ENCODE measurements at places on chromosomes 7 and 10.

GRCh38 chr10:80279146-80279545 lies 10.3 kb downstream of the MAT1A start:
- DNase-seq, result no peak

- no peak for DNase-seq
Measured at GRCh38 chr10:5944389-5945189, 32.8 kb downstream of the IL15RA start.

GRCh38 chr7:155066417-155066950 lies 3.6 kb upstream of the HTR5A start:
- no peak for DNase-seq

GRCh38 chr7:99197498-99197897 lies 10.4 kb downstream of the KPNA7 start:
- DNase-seq, result no peak

DNA sequence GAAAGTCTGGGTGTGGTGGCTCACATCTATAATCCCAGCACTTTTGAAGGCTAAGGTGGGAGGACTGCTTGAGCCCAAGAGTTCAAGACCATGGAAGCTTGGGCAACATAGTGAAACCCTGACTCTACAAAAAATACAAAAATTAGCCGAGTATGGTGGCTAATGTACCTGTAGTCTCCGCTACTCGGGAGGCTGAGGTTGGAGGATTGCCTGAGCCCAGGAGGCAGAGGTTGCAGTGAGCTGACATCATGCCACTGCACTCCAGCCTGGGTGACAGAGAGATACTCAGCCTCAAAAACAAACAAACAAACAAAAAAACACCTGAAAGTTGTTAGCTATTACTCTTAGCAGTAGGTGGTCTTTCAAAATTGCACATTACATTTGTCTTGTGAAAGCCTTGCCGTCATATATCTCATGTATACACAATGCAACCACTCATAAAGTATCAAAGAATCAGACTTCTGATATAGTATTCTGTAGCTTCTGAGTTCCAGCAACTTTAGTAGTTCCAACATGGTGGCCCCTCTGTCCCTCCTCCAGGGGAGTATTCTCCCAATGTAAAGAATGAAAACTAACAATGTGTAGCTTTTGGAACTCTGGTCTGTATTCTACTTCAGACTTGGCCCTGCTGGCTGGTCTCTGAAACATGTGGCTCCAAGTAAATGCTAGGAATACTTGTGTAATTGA lies 101.5 kb downstream of the ZNF92 start:
- no peak for DNase-seq

DNA sequence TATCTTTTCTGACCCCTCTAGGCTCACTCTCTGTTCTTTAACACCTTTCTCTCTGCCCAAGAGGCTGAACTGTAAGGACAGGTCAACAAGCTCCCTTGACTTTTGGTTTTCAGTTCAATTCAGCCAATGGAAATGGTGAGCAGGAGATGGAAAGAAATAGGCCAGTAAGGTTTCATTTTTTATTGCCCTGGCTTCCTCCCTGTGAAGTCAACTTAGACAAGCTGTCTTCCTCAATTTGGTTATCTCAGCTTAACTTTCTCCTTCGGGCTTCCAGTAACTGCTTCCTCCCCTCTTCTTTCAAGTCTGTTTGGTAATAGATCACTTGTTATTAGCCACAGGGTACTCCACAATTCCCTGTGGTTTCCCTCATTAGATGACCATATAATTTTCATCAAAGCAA lies 19.7 kb downstream of the LIPK start:
- no peak for DNase-seq

GRCh38 chr7:26891400-26892350 lies 27.3 kb upstream of the SKAP2 start:
- no peak for DNase-seq

GRCh38 chr10:127029061-127029460 lies 123.8 kb downstream of the DOCK1 start:
- DNase-seq, result no peak

- DNase-seq, result no peak
Measured at GRCh38 chr10:36266923-36267322, 624.8 kb upstream of the FZD8 start.

GRCh38 chr7:111006691-111007090 lies 84.2 kb upstream of the LRRN3 start:
- DNase-seq, result no peak

GRCh38 chr10:34281661-34282582 lies 533.2 kb downstream of the PARD3 start:
- DNase-seq, result no peak

DNA sequence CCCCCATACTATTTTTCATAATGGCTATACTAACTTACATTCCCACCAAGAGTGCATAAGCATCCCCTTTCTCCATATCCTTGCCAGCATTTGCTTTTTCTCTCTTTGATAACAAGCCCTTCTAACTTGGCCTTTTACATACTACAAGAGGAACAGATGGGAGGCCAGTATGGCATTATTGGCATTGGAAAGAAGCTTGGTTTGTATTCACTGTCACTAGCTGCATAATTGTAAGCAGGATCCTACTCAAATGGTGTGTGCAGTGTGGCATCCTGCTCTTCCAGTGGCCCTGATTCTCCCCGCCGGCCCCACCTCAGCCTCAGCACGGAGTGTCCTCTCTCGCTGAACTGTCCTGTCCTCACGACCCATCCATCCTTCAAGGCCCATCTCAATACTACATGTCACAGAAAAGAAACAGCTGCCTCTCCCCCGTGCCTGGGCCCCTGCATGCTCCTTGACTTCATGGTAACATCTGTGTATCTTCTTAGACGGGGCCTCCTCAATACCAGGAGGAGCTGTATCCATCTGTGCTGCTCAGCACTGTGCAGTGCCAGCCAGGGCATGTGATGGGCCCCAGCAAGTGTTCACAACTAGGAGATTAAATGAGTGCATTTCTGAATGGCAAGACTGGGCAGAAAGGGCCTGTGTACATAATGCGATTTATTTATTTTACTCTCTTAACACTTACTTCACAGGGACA lies 205.2 kb downstream of the COBL start:
- no peak for DNase-seq

- no peak for DNase-seq
Measured at GRCh38 chr10:103632247-103632642, 138.7 kb downstream of the NEURL1 start.

DNA sequence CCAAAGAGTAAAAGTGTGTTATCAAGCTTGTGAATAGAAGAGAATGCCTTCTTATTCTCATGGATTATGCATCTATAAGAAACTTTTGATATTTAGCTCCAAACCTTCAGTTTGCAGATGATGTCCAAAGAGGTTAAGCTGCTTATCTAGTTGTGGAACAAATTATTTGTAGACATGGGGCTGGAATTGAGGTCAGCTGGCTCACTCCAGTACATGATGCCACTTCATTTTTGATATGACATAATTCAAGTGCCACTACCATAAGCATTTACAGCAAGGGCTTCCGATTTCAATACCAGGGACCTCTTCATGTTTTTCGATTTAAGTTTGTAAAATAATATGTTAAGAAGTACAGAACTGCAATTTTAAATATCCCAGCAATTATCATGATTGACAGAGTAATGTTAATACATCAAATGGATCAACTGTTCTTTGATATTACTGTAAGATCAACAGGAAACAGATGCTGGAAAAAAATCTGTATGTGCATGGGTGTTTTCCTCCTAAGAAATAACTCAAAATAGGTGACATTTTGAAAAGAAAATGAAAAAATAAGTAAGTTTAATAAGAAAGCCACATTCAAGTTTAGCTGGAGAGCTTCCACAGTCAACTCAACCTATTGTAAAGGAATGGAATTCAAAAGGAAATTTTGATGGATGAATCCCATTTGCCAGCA lies 12.7 kb downstream of the FAM3C start:
- no peak for DNase-seq

DNA sequence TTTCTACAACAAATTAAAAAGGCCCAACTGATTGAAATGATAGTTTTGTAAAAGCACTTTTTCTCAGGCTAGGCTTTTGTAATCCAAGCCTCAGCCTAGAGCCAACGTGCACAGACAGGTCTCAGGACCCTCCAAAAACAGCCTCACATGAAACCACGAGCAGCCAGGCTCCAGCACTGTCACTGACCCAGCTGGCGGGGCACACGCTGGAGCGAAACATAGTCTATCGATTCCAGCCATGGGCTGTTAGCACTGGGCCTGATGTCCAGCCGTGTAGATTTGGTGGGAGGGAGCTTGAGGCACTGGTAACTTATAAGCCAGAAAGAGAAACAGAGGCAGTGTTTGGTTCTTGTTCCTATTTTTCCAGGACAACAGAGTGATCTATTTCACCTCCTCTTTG lies 104.5 kb downstream of the EBF3 start:
- DNase-seq, result no peak

DNA sequence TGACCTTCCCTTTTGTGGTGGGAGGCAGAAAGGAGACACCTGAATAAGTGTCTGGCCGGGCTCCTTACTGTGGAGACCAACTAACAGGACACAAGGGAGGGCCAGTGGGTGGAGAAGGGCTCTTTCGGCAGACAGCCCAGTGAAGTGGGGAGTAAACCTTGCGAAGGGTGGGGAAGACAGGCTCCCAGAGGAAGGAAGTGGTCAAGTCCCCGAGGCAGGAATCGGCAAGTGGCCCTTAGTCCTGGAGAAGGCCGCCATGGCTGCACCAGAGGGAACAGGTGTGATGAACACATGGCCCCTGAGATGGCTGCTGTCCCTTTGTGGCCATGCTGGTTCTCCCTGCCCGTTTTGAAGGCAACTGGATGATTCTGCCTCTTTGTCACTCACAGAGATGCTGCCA lies 187.2 kb upstream of the IGFBP3 start:
- no peak for DNase-seq

DNA sequence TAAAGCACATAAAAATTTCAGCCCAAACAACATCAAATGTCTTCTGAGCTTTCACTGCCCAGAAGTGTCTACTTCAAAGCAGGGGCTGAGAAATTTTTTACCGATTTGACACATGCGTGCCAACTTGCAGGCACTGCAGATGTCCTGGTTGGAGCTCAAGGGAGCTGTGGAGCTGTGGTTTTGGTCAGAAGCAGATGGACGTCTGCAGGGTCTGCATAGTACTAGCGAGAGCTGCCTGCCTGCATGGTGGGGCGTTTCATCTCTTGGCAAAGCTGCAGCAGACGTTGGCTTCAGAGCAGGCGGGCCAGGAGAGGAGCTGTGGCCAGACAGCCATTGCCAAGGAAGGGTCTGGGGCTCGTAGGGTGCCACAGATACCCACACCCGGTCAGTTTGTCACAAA lies 296.7 kb downstream of the GLRX3 start:
- DNase-seq, result no peak

- no peak for DNase-seq
Measured at GRCh38 chr7:136034132-136034531, 57.0 kb upstream of the MTPN start.

GRCh38 chr10:14124941-14125340 lies 205.8 kb downstream of the FRMD4A start:
- DNase-seq, result no peak

DNA sequence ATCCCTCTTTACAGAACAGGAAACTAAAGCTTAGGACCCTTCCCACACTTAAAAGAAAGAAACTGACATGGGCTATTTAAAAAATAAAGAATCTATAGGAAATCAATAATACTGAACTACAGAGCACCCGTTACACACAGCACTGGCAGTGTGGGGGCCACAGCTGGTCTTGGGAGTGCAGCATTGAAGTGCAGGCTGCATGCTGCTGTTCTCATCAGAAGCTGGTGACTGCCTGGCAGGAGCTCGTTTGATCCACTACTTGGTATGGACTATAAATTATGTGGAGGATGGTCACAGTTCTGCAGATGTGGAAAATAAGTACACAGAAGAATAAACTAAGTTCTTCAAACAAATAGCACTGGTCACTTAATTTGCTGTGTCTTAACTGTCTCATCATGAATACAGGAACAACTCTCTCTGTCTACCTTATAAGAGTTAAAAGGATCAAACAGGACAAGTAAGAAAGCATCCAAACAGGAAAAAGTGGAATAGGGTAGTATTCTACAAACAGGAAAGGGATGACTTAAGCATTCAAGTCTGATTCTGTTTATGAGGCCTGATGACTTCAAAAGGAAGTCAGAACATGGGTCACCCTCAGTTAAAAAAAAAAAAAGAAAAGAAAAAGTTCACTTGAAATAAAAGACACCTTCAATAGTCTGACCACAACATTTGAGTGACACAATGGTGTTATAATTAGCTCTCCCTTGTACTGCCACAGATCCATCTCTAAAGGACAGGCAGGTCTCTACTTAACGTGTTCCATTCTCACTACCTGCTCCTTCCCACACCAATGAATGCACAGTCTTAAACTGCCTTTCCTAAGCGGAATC lies 21.0 kb downstream of the DOCK4 start:
- DNase-seq, result no peak

DNA sequence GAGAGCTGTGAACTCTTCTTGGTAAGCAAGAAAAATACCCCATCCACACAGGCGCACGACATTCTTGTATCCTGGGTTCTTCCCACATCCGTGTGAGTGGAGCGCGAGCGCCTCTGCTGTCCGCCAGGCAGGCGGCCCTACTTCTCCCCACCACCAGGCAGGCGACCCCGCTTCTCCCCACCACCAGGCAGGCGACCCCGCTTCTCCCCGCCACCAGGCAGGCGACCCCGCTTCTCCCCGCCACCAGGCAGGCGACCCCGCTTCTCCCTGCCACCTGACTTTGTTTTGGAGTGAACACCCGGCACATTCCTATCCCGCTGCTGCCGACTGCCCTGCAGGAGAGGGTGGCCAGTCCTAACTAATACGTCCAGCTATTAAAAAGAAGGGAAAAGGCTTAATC lies 120.8 kb downstream of the NT5C2 start:
- no peak for DNase-seq

DNA sequence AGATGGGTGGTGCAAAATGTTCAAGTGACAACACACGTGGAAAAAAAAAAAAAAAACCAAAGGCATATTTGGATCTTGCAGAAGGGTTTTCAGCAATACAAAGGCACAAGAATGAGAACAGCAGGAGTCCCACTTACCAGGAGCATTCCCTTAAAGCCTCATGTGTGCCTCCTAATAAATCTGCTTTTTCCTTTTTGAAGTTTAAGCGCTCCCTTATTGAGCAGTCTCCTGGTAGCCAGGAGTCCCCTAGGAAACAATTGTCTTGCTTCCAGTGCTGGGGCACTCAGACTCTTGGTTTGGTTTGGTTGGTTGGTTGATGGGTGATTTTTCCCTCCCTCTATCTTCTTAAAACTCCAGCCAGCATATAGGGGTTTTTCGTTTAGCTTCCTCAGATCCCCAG lies 321.8 kb upstream of the NFE2L3 start:
- no peak for DNase-seq
